ENCODE measurements at places on chromosomes 2 and 18.

DNA sequence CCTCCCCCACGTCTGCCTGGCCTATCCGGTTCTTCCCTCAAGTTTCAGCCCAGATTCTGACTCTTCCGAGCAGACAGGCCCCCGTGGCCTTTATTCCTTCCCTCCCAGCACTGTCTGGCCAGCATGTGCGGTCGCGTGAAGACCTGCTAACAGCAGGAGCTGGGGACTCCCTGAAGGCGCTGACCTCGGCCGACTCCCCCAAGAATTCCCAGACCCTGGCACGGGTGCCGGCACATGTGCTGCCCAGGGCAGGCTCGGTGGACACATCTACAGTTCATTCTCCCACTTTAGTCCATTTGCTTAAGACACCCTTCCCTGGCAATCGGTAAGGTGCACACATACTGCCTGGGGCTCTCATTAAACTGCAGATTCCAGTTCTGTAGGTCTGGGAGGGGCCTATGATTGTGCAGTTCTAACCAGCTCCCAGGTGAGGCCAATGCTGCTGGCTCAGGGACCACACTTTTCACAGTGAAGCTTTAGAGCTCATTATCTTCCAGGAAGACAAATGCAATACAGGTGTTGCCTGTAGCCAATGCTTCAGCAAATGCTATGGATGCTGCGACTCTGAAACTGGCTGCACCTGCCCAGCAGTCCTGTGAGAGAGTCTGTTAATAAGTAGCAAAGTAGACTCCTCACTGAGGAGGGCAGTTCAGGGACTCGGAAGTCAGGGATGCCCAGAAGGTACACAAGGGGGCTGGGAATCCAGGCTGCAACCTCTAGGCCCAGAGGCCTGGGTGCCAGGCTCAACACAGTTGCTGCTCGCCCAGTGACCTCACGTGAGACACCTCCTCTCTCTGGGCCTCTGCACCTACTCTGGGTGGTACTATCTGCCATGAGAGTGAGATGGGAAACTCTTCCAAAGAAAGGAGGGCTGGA is 45.4 kb upstream of the TAF1B start:
- DNase-seq: no peak

DNA sequence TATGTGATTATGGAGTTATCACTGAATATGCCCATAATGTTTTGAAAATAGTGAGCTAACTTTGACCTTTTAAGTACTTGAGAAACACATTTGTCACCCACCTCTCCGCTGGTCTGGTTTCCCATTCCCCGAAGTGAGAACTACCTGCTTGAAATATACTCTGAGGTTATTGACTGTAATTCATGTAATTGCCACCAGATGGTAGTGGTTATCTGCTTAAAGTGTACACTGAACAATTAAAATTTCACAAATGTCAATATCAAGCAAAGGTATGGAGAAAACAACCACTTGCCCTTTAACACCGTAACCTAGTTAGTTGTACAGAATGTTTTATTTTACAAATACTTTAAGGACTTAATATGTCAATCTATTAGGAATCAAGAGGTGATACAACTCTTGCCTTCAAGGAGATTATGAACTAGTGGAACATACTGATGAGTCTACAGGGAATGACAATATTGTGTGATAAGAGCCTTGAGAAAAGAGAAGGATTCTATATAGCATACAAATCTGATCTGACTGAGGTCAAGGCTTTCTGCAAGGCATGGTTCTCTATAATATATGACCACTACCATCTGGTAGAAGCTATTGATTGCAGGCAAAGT is 316.8 kb upstream of the KCNH7 start:
- DNase-seq: no peak

- no peak for DNase-seq
These were observed 759.7 kb upstream of the FANCL start for GRCh38 chr2:59000796-59001195.

- DNase-seq: no peak
These were observed 34.2 kb downstream of the ADI1 start for GRCh38 chr2:3485166-3485565.

- no peak for DNase-seq
These were observed 31.8 kb downstream of the TMEM17 start for GRCh38 chr2:62474176-62474575.

- DNase-seq: peak; percentile 12
These were observed 41.2 kb upstream of the DAPL1 start for GRCh38 chr2:158753641-158754611.

DNA sequence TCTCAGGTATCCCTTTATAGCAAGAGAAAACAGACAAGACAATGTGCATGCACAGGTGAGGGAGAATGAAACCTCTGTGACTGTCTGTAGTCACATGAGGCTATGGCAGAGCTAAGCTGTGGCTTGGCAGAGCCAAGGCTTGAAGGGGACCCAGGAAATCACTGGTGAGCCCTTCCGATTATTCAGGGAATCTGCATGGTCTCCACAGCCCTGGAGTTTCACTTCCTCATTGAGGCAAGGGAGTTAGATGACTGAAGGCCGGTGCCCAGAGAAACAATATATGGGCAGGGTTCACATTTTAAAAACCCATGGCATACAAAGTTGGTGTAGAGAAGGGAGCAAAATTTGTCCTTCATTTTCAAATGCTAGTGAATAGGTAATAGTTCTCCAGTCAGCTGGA is 144.4 kb upstream of the REV1 start:
- DNase-seq: no peak
